ENCODE measurements at places on chromosomes 6 and 20.

DNA sequence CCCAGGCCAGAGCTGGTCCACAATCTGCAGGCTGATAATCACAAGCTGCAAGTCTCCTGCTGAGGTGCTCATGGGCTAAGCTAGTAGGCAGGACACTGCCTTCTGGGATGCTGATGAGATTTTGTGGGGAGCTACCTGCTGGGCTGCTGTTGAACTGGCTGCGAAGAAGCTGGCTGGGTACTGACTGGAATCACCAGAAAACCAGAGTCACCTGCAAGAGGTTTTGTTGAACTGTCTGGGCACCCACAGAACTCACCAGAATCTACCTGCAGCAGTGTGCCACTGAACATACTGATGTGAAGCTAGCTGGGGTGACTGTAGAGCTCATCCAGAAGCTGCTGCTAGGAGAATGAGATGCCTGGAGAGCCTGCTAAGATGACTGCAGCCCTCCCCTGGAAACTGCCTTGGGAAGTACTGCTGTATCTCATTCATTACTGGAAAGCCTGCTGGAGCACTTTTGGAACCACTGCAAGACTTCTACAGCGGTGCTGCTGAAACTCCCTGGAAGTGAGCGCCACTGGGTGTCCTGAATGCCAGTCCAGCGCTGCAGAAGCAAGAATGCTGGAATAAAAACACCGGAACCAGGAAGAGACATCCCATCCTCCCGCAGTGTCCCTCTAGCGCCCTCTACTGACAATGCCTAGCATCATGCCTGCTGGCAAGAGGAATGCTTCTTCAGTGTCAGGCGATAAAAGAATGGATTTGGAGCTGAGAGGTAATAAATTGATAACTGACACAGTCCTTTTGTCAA lies 64.9 kb upstream of the ARHGAP18 start:
- peak; percentile 76 for DNase-seq

DNA sequence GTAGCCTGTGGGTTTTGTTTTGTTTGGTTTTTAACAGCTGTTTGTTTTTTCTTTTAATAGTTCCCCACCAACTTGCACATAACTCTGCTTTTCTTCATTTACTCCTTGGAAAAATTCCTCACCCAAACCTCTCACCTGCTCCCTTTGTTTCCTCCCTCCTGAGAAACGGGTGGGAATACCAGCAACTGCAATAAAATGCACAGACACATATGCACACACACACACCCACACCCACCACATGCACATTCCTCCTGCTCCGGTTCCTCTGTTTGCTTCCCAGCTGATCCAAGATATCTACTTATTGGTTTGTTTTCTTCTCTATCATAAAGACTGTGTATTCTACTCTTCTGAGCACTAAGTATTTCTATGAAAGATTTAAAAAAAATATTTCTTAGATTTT lies 161.1 kb upstream of the EPHA7 start:
- DNase-seq = no peak

- peak; percentile 98 for DNase-seq
These were observed 18.0 kb downstream of the ATP9A start for GRCh38 chr20:51750037-51750769.

GRCh38 chr6:116969211-116969863 lies 92.3 kb downstream of the RFX6 start:
- peak; percentile 33 for DNase-seq

GRCh38 chr6:40450483-40450882 lies 136.7 kb downstream of the LRFN2 start:
- DNase-seq = no peak

DNA sequence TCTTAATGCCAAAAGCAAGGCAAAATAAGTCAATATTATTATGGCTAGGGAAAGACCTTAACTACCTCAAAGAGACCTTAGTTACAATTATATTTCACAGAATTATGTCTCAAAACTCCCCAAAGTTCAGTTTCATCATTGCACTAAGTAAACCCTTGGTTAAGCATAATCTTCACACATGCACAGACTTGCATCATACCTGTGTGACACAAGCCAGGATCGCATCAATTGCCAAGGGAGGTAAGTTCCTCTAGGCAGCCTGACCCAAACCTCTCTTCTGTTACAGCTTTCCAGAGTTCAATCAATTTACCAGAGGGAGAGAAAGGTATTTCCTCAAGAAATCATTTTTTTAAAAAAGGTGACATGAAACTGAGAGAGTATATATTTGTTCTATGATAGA lies 31.9 kb upstream of the PRSS35 start:
- DNase-seq = no peak

GRCh38 chr6:6393069-6393529 lies 72.6 kb upstream of the F13A1 start:
- DNase-seq = no peak

DNA sequence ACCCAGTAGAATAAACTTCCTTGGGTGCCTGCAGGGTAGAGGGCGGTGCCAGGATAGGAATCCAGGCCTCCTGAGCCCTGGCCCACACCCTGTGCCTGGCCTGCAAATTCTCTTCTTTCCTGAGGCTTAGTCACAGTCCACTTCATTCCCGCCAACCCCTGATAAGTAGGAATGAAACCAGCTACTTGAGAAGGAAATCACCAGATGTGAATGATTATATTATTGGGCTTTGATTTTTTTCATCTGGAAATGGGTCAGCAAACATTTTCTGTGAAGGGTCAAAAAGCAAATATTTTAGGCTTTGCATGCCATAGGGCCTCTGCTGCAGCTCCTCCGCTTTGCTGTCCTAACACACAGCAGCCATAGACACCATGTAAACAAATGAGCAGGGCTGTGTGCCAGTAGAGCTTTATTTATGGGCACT lies 50.2 kb downstream of the STK35 start:
- DNase-seq = no peak

- no peak for DNase-seq
These were observed 289.1 kb upstream of the SUPT3H start for GRCh38 chr6:45666846-45667245.

GRCh38 chr6:42441697-42442081 lies 10.0 kb downstream of the TRERF1 start:
- DNase-seq = no peak

- DNase-seq = no peak
These were observed 12.6 kb downstream of the CENPW start for GRCh38 chr6:126352514-126352913.

- DNase-seq = no peak
These were observed 255.1 kb upstream of the NOX3 start for GRCh38 chr6:155710704-155711103.

DNA sequence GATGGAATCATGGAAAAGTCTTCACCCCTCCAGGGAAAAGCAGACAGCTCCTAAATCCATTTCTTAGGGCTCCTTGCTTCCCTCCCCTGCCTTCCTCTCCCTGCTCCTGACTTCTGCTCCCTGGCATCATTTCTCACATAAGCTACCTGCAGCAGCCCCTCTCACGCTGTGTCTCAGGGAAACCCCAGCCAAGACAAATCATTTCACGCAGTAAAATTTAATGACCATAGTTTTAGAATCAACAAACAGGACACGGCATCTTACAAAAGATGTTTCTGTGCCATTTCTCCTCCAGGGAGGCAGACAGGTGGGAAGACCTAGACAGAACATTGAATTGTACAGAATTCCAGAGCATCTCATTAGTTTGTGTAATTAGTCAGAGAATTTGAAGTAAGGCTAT lies 16.5 kb upstream of the FOXQ1 start:
- DNase-seq = no peak

DNA sequence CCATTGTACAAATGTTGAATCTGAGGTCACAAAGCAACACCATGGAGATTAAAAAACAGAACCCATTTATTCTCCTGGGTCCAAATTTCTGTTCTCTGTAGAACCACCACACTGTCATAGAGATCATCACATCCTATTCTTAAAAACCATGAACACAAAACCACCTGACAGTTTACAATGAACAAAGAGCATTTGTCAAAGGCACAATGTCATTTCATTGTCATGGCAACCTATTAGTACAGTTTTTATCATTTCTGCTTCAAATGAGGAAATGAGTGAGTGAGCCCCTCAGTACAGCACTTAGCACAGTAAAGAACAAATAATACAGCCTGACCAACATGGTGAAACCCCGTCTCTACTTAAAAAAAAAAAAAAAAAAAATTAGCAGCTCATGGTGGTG lies 23.1 kb upstream of the LAMP5 start:
- DNase-seq = no peak

GRCh38 chr6:134577998-134578397 lies 260.1 kb upstream of the SGK1 start:
- DNase-seq = no peak

GRCh38 chr6:23244300-23244699 lies 674.9 kb downstream of the HDGFL1 start:
- DNase-seq = no peak

GRCh38 chr6:112209131-112209530 lies 45.2 kb downstream of the LAMA4 start:
- DNase-seq = no peak

- DNase-seq = no peak
These were observed 38.4 kb downstream of the PPP1R3G start for GRCh38 chr6:5123296-5124143.

DNA sequence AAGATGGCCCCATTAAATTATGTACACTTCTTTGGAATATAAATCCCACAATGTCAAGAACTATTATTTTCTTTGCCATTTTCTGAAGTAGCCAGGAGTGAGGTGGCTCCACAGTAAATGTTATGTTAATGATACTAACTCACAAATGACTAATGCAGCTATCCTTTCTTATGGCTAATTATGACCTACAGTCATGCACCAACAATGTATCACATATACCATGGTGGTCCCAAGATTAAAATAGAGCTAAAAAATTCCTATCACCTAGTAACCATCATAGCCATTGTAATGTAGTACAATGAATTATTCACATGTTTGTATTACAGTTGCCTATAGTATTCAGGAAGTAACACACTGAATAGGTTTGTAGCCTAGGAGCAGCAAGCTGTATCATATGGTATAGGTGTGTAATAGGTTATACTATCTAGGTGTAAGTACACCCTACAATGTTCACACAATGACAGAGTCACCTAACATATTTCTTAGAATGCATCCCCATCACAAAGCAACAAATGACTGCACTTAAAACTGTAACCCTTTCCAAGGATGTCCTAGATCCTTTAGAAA lies 15.3 kb downstream of the ECHDC1 start:
- DNase-seq = no peak

DNA sequence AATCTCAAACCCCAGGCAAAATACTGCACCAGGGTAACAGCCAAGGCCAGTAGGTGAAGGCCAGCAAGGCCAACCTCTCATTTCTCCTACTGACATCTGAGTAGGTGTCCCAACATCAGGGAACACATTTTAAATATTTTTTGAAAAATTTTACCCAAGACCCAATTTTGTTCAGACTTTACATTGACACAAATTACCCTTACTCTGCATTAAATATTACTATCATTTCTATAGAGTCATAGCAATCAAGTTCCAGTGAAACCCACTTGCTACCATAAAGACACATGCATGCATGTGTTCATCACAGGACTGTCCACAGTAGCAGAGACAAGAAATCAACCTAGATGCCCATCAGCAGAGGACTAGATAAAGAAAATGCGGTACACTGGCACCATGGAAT lies 99.9 kb downstream of the NRN1 start:
- no peak for DNase-seq

DNA sequence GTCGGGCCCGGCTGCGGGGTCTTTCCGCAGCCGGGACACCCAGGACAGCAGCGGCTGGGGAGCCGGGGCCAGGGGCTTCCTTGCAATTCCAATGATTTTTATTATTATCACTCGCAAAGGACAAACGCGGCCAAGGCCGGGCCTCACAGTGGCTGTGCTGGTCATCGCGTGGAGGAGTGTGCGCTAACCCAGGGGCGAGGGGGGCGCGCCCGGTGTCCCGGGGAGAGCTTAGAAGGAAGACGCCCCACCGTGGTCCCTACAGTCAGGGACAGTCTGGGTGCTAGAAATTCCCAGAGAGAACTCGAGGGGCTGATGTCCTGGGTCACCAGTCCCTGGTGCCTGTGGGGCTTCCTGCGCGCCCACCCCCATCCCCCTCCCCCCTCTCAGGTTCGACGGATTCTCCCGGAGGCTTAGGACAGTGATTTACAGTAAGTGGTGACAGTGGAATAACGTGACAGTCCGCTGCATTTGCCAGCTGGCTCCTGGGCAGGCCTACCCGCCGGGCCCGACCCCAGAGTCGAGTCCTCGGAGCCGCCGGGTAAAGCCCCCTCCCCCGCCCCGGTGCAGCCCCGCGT lies 9.5 kb downstream of the FOXC1 start:
- no peak for DNase-seq

GRCh38 chr6:154370545-154370944 lies 13.9 kb upstream of the IPCEF1 start:
- DNase-seq = peak; percentile 56

DNA sequence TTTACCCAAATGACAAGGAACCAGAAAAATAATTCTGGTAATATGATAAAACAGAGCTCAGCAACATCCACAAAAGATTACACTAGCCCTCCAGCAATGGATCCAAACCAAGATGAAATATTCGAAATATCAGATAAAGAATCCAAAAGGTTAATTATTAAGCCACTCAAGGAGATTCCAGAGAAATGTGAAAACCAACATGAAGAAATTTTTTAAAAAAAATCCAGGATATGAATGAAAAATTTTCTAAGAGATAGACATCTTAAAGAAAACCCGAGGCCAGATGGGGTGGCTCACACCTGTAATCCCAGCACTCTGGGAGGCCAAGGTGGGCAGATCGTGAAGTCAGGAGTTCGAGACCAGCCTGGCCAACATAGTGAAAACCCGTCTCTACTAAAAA lies 124.4 kb downstream of the CDK19 start:
- DNase-seq = no peak

DNA sequence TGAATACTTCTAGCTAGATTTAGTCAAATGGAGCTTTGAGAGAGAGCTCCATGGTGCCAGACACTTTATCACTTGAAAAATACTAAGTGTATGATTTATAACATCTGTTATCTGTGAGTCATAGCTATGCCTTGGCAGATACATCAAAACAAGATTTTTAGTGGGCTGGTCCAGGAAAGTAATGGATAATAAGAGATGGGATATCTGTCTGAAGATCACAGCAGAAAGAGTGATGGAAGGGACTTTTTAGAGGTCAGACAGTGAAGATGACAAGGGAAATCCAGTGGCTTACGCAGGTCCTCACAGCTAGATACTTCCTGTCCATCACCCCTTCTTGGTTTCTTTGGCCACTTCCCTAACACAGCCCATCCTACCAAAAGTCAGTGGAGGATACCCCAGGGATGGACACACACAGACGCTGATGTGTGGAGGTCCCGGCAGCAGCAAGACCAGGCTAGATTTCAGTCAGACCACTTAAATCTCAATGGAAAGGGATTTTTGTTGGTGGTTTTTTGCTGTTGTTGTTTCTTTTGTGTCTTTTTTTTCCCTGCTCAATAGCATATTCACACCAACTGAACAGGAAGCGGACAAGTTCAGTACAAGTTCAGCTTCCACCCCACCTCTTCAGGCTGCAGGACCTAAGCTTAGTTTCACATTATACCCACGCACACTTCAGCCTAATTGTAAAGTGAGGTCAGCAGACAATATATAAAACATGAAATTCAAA lies 209.3 kb downstream of the ALDH8A1 start:
- no peak for DNase-seq

DNA sequence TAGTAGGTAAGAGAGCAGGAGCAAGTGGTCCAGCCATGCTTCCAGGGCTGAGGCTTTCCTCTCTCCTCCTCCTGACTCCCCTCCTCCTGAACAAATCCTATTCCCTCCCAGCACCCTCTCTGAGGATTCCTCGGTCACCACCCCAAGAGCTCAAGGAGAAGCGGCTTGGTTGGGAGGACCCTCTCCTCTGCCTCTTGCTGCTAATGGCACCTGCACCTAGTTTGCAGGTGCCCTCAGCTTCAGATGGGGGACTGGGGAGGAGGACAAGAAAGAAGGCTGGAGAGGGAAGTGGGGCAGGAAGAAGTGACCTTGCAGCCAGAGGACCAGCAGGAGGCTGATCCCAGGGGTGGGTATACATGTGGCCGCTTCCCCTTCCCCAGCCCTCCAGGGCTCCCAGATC lies 17.5 kb downstream of the NCR2 start:
- peak; percentile 2 for DNase-seq

- DNase-seq = no peak
These were observed 356 bp upstream of the IRAK1BP1 start for GRCh38 chr6:78867020-78867369.

Data from urothelium cell line (cell line).